ENCODE measurements at places on chromosomes 1 and 21. TPM values are rescaled to one million over a fixed set of nuclear protein-coding genes. Genes with fewer than 3 reads are reported as not detected.

GRCh38 chr1:71853360-71853759, 429.0 kb downstream of the NEGR1 start:
- no peak for DNase-seq

- no peak for DNase-seq
Observed at GRCh38 chr21:45582128-45582527, 39.9 kb upstream of the SLC19A1 start.

GRCh38 chr1:226117330-226117729, 54.8 kb downstream of the H3-3A start:
- no peak for DNase-seq

GRCh38 chr1:116515702-116516101, 55.1 kb downstream of the CD58 start:
- no peak for DNase-seq

Gene OLFML2B
- total RNA-seq: 0.48 TPM

GRCh38 chr1:204730826-204731459, 45.4 kb upstream of the LRRN2 start:
- DNase-seq: no peak

Gene SPRR2E
- not detected for total RNA-seq

- no peak for DNase-seq
Observed at GRCh38 chr1:5943343-5944124, 48.7 kb downstream of the NPHP4 start.
